ENCODE measurements at places on chromosomes 3 and 15. TPM values are rescaled to one million over a fixed set of nuclear protein-coding genes. Genes with fewer than 3 reads are reported as not detected.

DNA sequence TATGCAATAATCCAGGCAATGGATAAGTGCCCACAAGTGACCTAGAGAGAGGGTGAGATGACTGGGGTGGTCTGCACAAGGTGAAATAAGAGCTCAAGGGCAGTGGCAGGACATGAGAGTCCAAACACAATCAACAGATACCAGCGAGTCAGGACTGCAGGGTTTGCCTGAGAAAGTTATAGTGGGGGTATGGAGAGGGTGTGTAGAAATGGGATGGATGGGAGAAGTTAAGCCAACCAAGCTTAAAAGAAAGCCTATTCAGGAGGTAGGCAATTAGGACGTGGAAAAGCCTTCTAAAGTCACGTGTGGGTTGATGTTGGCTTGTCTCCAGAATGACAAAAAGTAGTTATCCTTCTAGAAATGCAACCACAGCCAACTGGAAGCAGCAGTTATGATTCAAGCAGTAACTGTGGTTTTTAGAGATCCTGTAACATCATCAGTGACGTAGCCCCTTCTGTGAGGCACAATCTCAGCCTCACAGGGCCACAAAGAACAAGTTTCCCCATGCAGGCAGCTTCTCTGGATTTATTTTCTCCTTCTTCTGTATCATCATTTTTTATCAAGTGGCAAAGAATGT lies 56.1 kb downstream of the FAM174B start:
- no peak overlapping the region for H3K4me3 ChIP-seq
- no peaks in the 10 kb centered on the region for H3K36me3 ChIP-seq
- no peak for DNase-seq
- no peaks in the 10 kb centered on the region for H3K4me1 ChIP-seq

DNA sequence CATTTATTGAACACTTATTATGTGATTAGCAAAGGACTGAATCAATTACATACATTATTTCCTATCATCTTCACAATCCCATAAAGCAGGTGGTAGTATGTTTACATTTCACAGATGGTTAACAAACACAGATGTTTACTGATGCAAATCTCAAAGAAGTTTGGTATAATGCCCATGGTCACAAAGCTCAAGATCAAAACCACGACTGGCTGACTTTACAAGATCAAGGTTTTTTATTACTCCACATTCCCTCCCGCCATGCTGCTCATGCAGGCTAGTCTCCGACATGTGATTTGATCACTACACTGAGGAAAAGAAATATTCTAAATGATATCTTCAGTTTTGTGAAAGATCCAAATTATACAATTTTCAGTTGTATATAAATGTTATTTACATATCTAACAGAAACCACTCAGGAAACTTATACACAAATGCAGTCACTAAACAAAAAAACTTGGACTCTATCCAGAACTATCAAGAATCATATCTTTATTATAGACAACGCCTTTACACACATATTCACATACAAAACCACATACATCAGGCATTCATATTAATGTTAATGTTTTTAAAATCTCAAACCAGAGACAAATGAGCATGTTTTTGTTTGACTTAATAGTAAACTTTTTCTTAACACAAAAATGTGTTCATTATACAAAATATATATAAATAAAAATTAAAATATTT lies 235.5 kb downstream of the SCAPER start:
- H3K27me3 ChIP-seq: no peaks in the 10 kb centered on the region
- H3K27ac ChIP-seq: no peak overlapping the region
- no peak for DNase-seq
- no peak overlapping the region for H3K4me3 ChIP-seq
- no peaks in the 10 kb centered on the region for H3K4me1 ChIP-seq

- no peaks in the 10 kb centered on the region for H3K27me3 ChIP-seq
- H3K36me3 ChIP-seq: no peaks in the 10 kb centered on the region
- no peak overlapping the region for H3K27ac ChIP-seq
- no peaks in the 10 kb centered on the region for H3K4me1 ChIP-seq
- no peak for DNase-seq
These were observed 22.0 kb upstream of the NANOGP8 start for GRCh38 chr15:35107122-35107521.

DNA sequence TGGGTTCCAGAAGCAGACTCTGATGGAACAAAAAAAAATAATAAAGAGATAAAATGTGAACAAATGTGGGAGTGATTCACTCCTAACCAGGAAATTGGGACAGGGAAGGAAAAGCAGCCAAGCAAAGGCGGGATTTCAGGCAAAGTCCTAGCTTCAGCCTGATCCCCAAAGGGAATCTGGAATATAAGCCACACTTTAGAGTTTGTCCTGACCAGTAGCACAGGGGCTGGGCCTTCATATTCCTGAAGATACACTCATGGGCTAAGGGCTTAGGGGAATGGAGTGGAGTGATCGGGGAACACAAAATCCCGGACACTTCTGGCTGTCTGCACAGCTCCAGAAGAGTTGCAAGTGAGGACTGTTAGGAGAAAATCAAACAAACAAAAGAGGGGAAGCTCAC lies 135.0 kb upstream of the COL8A1 start:
- peak overlapping the region; percentile 8 for H3K27ac ChIP-seq
- H3K4me1 ChIP-seq: no peaks in the 10 kb centered on the region
- H3K36me3 ChIP-seq: no peaks in the 10 kb centered on the region
- no peak for DNase-seq

DNA sequence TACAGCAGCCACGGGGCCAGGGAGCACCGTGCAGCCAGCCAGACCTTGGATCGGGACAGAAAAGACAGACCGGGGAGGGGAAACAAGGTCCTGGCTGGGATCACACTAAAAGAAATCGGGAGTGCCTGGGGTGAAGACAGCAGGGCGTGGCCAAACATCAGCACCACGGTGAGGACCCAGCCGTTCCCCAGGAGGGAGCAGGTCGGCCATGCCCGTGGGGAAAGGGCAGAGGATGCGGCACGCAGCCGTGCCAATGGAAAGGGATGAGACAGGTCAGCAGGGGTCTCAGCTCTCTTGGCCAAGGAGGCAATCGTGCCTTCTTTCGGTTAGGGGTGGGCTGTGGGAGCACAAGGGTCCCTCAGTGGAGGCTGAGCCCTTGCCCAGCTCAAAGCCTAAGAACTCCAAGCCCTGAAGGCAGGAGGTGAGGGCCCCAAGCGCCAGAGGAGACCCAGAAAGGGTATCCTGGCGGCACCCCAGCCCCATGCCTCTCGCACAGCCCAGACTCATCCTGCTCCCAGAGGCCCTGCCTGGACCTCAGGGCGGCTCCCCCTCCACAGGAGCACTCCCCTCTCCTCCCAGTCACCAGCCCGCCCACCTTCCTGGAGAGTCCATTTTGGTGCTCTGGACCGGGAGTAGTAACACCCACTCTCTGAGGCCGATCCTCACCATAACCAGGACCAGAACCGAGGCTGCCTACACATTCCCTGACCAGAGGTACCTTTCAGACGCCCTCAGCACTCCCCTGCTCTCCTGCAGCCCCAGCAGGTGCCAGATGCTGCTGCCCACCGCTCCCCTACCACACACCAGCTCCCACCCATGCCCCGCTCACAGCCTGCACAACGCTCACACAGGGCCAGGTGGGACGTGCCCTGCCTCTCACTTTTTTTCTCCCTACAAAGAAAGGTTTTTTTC lies 23.2 kb upstream of the OCA2 start:
- no peak overlapping the region for H3K4me3 ChIP-seq
- no peaks in the 10 kb centered on the region for H3K4me1 ChIP-seq
- H3K36me3 ChIP-seq: no peaks in the 10 kb centered on the region
- H3K27me3 ChIP-seq: no peaks in the 10 kb centered on the region
- DNase-seq: no peak

DNA sequence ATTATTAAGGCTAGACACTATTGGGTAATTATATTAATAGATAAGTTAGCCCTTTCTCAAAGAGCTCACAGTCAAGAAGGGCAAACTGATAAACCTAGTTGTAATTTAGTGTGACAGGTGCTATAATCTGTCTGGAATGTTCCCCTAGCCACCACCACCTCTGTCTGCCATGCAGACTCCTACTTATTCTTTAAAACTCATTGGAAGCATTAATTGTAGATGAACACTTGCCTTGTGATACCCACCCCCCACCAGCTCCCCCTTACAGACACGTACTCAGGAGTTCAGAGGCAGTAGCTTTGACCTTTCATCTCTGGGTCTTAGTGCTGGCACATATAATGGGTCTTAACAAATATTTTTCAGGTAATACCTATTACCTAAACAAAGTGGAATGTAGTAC lies 195.9 kb downstream of the TP63 start:
- no peak for DNase-seq
- no peaks in the 10 kb centered on the region for H3K36me3 ChIP-seq
- H3K4me3 ChIP-seq: no peak overlapping the region
- no peak overlapping the region for H3K27ac ChIP-seq
- no peaks in the 10 kb centered on the region for H3K27me3 ChIP-seq

DNA sequence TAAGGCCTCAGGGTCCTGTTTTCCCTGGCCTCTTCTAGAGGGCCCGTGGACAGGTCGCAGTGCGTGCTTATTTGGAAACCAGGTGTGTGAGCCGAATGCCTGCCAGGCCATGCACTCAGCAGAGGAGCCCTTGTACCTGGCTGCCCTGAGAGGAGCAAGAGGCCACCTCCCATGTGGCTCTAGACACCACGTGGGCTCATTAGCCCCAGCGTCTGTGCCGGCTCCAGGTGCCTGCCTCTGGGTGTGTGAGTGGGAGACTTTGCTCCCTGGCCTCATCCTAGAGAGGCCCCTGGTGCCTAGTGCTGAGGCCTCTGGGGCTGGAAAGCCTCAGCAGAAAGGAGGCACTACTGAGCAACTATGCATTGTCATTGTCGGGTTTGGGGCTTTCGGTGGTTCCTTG lies 50.4 kb downstream of the KLF13 start:
- H3K36me3 ChIP-seq: no peaks in the 10 kb centered on the region
- H3K27me3 ChIP-seq: no peaks in the 10 kb centered on the region
- H3K4me3 ChIP-seq: no peak overlapping the region
- no peak overlapping the region for H3K27ac ChIP-seq
- H3K4me1 ChIP-seq: peaks cover 6% of the 10 kb centered on the region

DNA sequence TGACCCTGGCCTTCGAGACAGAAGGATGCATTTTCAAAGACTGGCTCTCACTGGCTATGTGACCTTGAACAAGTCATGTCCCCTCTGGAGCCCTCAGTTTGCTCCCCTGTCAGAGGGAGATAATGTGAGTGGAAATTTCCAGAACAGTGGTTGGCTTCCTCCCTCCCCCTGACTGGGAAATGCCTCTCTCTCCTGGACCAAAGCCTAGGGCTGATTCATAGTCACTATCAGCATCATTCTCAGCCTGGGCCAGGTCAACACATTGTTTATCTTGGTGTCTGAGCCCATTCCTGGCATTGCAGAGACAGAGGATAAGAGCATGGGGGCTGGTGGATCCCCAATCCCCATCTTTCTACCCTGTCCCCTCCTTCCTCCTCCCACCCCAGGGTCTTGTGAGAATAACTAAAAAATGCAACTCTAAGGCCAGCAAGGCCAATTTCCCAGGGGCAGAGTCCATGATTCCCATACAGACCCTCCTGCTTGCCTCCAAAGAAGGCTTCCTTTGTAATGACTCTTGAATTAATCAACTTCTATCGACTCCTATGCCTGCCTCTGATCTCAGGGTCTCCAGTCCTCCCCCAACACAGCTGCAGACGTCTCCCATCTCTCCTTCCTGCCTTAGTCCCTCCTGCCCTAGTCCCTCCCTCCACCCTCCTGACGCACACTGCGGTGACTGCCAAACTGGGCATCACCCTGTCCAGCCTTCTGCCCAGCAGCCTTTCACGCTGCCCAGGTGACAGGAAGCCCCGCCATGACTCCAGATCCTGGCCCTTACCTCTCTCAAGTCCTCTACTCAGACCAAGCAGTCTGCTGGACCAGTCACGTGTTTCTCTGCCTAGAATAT lies 35.4 kb upstream of the CORO2B start:
- H3K27ac ChIP-seq: peak overlapping the region; percentile 89
- DNase-seq: peak; percentile 75
- H3K4me1 ChIP-seq: no peaks in the 10 kb centered on the region

AADACL2 gene
- total RNA-seq: not detected

CASR gene
- total RNA-seq: not detected

ANKRD34C gene
- not detected for total RNA-seq

GCNT3 gene
- total RNA-seq: 0.59 TPM

ACTC1 gene
- 3.0 TPM for total RNA-seq

CA12 gene
- 0.29 TPM for total RNA-seq

Data from uterus (tissue), 4 donors.